ENCODE measurements at places on chromosomes 1 and 21.

DNA sequence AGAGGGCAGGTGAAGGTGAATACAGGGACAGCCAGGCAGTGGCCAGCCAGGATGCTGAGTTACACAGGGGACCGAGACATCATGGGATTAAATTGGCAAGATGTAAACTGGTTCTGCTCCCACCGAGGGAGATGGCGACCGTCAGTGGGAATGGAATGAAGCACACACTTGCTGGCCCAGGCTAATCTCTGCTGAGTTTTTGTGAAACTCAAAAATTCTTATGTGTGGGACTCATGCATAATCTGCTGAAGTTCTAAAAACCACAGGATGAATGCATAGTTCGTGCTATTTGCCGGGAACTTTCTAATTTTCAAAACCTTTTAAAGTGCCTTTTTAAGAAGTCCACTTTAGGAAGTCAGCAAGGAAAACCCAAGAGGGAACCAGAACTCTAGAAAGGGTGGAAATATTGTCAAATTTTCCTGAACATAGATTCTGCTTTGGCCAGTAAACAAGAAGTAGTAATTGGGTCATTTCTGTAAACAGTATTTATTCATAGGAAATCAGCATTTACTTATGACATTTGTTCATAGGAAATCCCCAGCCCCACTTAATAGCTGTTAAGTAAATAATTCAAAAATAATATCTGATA is 85.4 kb upstream of the ROR1 start:
- DNase-seq: no peak

DNA sequence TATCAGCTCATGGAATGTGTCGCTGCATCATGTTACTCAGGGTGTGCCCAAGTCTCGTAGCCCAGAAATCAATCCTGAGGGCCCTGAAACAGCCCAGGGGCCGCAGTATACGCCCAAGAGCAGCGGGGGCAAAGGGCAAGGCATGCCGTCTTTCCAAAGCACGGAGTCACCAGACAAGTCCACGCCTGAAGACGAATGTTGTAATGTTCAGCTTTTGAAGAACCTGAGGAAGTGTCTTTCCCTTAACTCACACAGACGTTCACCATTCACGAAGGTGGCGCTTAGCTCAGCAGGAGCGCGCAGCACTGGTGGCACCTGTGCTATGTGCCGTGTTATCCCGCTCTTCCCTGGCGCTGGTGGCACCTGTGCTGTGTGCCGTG is 18.8 kb upstream of the PWP2 start:
- DNase-seq: peak; percentile 25

DNA sequence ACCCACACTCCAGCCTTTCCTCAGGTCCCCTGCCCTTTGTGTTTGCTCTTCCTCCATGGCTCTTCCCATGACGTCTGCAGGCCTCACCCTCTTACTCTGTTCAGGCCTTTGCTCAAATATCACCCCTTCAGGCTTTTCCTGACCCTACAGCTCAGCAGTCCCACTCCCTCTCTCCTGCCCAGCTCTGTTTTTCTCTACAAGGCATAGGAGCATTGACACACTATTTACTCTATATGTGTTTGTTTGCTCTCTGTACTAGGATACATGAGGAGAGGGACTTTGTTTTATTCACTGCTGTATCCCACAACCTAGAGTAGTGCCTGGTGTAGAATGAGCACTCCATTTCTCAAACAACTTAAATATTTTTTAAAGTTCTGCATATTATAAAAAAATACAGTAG is 107.4 kb upstream of the COA6 start:
- no peak for DNase-seq

GRCh38 chr1:13751458-13751871 is 51.5 kb downstream of the PRDM2 start:
- no peak for DNase-seq

GRCh38 chr1:180026556-180026955 is 71.9 kb downstream of the CEP350 start:
- DNase-seq: no peak

- peak; percentile 50 for DNase-seq
These were observed 77.3 kb upstream of the BCAR3 start for GRCh38 chr1:93758842-93759515.

- no peak for DNase-seq
These were observed 108.3 kb upstream of the USH2A start for GRCh38 chr1:216531263-216532239.

DNA sequence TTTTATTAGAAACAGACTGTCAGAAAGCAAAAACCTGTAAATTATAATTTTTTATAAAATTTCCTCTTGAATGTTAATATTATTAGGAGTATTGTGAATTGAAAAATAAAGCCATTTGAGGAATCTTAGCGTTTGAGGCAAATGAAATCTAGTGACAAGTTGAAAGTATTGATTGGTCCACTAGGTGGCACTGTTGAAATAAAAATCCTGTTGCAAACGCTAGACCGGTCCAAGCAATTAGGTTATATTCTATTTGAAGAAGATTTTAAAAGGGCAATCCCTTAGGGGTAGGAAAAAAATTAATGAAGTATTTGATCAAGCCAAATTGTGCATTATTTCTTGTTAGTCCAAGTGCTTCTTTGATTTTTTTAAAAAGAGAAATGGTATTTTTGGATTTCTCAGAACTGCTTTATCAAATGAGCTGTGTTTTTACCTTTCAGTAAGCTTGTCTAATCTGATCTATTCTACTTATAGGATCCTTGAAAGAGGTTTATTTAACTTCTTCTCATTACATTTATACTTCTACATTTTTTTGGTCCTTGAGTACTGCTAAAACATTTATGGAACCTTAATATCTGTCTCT is 57.7 kb downstream of the ATG4C start:
- DNase-seq: peak; percentile 18

DNA sequence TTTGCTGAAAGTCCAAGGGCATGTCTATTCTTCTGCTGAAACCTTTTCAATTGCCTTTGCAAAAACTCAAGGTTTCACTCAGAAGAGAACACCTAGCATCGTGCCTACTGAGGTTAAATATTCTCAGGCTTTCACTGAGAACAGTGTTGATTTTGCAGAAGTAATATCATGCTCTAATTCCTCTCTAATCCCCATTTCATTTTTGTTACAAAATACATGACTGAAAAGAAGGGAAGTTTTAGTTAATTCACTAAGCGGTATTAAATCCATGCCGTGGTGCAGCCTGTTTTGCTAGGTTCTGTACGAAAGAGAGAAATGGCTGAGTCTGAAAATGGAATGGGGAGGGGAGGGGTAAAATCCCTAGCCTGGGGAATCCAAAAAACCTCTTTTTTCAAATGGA is 163.2 kb upstream of the CAMK1G start:
- no peak for DNase-seq

GRCh38 chr1:7300893-7301663 is 470.0 kb upstream of the VAMP3 start:
- DNase-seq: no peak

DNA sequence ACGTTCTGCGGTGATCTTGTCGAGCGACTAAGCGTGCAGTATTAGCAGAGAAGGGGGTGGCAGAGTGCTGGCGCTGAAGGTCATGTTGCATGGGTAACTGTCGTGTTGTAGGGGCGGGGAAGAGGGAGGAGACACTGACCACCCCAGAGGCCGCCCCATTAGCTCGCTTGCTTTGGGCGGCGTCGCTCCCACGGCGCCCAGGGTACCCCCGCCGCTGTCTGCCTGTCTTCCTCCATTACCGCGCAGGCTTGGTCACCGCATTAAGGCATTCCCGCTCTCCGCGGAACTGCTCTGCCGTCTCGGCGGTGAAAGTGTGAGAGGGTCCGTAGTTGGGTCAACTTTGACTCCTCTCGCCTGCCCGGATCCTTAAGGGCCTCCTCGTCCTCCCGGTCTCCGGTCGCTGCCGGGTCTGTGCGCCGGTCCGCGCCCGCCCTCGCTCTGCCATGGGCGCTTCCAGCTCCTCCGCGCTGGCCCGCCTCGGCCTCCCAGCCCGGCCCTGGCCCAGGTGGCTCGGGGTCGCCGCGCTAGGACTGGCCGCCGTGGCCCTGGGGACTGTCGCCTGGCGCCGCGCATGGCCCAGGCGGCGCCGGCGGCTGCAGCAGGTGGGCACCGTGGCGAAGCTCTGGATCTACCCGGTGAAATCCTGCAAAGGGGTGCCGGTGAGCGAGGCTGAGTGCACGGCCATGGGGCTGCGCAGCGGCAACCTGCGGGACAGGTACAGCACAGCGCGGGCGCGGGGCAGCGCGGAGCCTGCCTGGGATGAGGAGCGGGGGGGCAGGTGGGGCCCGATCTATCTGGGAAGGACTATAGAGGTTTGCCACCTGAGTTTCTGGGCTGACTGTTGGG is at the start of gene MTARC2:
TSS of gene MTARC2 (plus strand) at position 234 of the 846 bp plus-strand sequence. CDS start at position 444, 210 bp downstream.
- DNase-seq: peak; percentile 88

GRCh38 chr1:220226752-220227151 is 45.5 kb downstream of the RAB3GAP2 start:
- DNase-seq: no peak

DNA sequence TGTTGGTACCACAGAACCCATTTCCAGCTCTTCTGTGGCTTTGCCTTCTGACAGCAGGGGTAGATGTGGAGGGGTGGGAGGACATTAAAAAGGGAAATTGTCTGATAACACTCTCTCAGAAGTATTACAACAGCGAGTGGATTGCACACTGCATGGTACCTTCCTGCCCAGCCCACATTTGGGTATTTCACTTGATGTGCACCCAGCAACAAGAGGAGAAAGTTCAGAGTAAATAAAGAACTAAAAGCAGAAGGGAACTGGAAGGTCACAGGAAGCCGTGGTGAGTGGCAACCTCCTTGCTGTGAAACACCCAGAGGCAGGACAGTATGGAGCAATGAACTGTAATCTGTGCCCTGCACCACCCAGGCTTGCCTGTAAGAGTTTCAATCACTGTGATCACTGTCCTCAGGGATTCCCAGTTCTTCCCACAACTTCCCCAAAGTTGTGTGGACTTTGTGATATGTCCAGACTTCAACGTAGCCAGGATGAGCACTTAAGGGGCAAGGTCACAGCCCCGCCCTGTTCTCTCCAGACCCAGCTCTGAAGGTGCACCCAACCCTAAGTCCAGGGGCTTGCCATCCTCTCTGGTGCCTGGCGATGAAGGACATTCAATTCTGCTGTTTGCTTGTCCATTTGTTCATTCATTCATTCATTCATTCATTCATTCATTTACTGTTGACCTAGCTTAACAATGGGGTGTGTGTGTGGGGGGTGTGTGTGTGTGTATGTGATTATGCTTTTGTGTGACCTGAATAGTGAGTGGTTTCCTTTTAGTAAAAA is 18.7 kb upstream of the F5 start:
- peak; percentile 96 for DNase-seq

DNA sequence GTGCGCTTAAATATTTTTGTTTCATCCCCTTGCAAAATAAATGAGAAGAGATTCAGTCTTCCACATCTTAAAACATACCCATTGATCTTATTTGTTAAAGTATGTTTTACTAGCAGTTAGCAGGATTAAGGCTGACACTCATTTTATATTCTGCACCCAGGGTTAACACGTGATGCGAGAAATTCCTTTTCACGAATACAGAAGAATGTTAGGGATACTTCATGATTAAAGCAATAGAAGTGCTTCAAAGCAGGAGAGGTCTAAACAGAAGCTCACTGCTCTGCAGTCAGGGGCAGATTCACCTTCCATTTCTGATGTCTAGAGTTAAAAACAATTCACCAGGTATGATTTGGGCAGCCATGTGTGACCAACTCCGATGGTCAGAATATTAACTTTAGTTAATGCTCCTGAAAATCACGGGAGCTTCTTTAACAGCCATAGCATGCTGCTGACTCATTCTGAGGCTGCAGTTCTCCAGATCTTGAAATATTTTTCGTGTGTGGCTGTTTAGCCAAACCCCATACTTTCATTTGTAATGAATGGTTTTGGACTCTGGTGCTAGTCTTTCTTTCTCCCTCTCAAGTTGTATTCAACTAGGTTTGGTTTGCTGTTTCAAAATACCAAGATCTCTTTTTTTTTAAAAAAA is 19.7 kb downstream of the BCAR3 start:
- DNase-seq: no peak

DNA sequence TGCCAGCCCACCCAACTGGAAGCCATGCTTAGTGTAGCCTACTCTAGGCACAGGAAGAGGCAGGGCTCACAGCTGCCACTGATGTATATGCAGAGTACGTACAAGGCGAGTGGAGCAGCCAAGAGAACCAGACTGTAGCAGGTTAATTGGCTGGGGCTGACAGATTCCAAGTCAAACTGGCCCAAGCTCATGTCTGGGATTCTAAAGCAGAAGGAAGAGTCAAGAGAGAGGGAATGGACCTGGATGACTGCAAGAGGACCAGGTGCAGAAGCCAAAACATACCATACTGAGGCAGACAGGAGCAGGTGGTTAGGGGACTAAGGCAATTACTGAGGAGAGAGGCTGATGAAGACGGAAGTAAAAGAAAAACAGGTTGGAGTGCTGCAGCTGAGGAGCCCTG is 51.3 kb upstream of the LRRN2 start:
- DNase-seq: no peak

GRCh38 chr1:31102501-31102950 is 37.0 kb upstream of the PUM1 start:
- DNase-seq: peak; percentile 62

DNA sequence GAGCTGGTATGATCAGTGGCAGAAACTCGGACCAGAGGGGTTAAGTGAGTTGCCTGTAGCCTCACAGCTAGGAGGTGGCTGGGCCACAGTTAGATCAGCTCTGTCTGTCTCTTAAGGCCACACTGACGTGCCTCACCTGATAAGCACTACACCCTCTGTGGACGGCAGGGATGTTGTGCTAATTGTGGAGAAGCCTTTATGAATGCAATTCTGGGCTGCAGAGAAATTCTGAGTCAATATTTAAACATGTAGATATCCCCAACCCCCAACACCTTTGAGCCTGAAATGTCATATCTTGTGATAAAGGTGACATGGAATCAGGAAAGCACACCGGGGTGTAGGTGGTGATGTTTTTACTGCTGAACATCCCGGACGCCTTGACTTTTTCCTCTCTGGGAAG is 88.3 kb downstream of the KCNJ6 start:
- DNase-seq: no peak

GRCh38 chr1:154748405-154748775 is 121.7 kb downstream of the KCNN3 start:
- no peak for DNase-seq

- DNase-seq: no peak
These were observed 190.1 kb downstream of the HLX start for GRCh38 chr1:221069178-221069903.

DNA sequence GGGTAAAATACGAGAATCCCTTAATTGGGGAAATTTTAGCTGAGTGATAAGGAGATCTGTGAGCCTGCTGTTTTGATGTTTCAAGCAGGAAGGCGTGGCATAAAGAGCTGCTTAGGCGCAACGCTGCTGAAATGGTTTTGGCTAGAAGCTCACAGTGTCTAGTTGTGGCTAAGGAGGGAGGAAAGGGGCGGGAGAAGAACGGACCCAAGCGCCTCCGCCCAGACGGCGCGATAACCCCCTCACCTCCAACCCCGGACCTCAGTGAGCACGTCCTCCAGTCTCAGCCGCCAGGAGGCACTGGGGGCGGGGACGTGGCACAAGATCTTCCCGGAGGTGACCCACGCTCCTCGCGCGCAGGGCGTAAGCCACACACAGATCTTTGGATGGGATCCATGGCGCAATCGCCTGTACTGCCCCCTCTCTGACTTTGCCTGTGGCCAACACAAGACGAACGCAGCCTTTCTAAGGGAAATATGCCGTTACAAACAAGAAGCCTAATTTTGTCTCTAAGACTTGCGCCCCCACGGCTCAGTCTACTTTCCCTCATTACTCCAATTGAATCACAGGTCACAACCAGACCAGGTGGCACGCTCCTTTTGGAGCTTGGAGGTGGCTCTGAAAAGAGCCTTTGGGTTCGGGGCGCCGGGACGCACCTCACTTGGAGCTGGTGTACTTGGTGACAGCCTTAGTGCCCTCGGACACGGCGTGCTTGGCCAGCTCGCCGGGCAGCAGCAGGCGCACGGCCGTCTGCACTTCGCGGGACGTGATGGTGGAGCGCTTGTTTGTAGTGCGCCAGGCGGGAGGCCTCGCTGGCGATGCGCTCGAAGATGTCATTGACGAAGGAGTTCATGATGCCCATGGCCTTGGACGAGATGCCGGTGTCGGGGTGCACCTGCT is 23.4 kb upstream of the RNF187 start:
- DNase-seq: peak; percentile 17
